Uterus (tissue), 4 donors: ENCODE measurements at places on chromosomes 4 and X.

DNA sequence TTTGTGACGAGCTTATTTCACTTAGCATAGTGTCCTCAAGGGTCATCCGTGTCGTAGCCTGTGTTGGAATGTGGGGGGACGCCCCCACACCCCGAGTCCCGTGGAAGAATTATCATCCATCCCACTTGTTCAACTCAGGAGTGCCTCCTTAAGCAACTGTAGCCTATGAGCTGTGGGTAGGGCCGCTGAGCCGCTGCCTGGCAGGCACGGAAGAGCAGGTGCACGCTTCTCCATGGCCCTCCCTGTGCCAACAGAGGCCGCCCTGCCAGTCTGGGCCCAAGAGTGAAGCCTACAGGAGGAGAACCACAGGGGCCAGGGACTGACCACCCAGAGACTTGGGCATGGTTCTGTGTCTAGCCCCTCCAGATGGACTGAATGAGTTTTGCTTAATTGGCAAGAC is 2.3 kb upstream of the RGS12 start:
- no peak for DNase-seq

DNA sequence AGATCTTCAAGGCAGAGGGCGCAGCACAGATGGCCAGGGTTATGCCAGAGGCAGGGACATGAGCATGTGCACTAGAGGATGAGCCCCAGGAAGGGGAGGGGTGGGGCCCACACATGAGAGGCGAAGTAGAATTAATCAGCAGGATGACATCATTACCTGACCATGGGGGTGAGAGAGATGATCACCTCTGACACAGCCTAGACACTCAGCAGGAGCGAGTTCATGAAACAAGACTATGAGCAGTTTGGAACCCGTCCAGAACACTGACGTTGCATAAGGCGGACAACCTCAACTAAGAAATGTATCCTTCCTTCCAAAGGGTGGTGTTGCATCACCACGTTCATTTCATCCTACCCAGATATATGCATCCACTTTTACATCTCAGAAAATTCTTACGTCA is 446.7 kb upstream of the TENM3 start:
- no peak for DNase-seq

DNA sequence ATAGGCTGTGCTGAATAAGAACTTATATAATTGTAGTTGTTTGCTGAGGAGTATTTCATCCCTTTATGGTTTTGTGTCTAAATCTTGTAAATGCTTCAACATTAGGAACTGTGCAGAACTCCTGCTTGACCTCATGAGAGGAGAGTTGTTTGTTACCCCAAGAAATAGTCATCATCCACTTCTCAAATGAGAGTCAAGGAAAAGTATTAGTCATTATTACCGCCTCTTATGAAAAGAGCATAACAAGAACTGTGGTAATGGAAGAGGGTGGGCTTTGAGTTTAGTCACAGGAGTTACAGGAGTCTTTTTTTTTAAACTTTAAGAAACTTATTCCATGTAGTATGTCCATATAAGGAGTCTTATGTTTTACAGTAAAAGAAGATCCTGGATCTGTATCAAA is 132.9 kb downstream of the RAP1GDS1 start:
- DNase-seq: no peak

- DNase-seq: no peak
These were observed 27.9 kb upstream of the NAF1 start for GRCh38 chr4:163194593-163194992.

GRCh38 chrX:16839219-16839851 is 30.8 kb downstream of the RBBP7 start:
- DNase-seq: no peak
